ENCODE measurements at places on chromosomes 2 and 18.

- DNase-seq = no peak
Measured at GRCh38 chr2:33406622-33407021, 69.8 kb upstream of the RASGRP3 start.

DNA sequence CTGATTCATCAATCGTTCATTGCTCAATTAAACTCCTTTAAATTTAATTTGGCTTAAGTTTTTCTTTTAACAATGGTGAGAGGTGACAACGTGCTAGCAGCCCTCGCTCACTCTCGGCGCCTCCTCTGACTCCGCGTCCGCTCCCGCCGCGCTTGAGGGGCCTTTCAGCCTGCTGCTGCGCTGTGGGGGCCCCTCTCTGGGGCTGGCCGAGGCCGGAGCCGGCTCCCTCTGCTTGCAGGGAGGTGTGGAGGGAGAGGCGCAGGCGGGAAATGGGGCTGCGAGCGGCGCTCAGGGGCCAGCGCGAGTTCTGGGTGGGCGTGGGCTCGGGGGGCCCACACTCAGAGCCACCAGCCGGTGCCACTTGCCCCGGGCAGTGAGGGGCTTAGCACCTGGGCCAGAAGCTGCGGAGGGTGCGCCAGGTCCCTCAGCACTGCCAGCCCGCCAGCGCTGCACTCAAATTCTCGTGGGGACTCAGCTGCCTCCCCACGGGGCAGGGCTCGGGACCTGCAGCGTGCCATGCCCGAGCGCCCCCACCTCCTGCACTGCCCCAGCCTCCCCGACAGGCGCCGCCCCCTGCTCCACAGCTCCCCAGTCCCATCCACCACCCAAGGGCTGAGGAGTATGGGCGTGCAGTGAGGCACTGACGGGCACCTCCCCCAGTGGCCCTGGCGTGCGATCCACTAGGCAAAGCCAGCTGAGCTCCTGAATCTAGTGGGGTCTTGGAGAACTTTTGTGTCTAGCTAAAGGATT, 19.6 kb downstream of the ANKMY1 start:
- DNase-seq = no peak

DNA sequence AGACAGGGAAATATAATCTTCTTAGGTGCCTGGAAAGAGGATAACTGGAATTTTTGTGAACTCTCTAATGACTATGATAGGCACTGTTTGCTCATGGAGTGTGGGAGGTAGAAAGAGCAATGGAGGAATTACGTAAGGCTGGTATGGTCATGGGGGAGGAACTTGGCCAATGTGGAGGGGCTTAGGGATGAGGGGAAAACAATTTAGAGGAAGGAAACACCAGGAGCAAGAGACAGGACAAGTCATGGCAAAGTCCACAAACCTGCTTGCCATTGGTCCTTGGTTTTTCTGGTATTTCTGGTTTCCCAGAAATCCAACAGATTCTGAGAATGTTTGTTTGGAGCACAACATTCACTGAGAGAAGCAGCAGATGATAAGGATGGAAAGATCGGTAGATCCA, 274.2 kb downstream of the DYSF start:
- no peak for DNase-seq

- no peak for DNase-seq
Measured at GRCh38 chr2:107804608-107805498, 21.8 kb upstream of the RGPD4 start.

GRCh38 chr2:9778012-9778411, 65.3 kb upstream of the TAF1B start:
- no peak for DNase-seq

DNA sequence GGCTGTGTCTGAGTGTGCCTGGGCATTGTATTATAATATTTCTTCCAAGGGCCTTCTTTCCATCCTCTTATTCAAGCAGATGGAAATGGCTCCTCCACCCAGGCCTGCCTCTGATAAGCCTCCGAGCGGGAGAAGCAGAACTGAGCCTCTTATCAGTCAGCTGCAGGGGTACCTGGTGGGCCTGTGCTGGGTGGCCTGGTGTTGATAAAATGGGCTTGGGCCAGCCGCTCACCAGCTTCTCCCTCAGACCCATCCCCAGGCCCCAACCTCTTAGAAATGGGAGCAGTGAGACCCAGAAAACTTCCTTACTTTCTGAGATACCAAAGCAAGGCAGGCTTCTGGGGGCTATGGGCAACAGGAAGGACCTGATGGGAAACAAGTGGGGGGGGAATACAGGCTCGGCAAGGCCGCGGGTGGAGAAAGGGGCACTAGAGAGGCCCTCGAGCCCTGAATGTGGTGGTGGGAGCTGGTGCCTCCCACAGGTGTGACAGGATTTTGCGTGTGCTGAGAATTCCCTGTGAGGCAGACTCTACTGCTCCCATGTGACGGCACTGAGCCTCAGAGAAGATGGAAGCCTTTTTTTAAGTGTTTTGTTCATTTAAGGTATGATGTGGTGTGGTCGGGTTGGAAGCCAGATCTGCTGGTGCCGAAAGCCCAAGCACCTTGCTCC, 18.3 kb downstream of the GYPC start:
- no peak for DNase-seq

DNA sequence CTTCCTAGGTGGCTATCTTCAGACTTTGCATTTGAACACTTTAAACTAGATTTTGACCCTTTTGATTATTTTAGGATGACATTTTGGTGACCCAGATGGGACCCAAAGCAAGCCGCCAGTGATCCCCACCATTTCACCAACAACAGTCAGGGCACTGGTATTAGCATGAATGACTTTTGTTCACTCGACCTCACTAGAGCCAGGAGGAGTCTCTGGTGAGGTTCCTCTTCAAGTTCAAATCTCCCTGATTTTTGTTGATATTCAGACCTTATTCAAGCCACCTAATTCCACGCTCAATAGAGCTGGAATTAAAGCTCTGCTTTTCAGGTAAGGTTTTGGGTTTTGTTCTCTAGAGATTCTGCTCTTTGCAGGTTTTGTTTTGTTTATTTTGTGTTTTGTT, 202.3 kb downstream of the MREG start:
- DNase-seq = no peak

- no peak for DNase-seq
Measured at GRCh38 chr18:48430150-48430549, 21.0 kb upstream of the ZBTB7C start.
